ENCODE measurements at places on chromosomes 12 and 14.

- no peak for DNase-seq
Observed at GRCh38 chr14:54194501-54194900, 202.3 kb upstream of the CDKN3 start.

DNA sequence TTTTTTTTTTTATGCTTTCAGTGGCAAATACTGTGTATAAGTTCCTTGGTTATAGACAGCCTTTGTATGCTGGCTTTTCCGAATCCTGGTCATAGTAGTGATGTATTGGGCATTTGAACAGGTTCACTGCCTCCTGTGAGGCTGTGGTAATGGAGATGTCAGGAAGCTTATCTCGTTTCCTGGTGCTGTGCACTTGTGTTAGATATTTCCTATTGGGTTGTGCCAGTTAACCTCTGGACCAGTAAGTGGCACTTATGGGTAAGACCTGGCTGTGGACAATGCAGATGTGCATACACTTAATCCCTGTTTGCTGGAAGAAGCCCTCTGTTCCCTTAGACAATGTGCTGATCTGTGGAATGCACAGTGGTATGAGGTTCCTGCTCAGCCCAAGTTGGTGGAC lies 135.4 kb upstream of the KITLG start:
- DNase-seq, result no peak

DNA sequence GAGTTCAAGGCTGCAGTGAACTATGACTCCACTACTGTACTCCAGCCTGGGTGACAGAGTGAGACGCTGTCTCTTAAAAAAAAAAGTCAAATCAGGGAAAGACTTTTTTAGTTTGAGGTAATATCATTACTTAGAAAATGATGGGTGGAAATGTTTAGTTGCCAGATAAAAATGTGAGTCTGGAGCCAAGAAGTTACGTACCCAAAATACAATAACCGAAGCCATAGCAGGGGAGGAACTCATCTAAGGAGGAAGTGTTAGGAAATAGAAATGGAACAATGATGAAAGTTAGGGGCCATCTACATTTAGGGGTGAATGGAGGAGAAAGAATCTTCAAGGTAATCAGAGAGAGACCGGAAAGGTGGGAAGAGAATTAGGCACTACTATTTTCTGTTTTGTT lies 98.8 kb downstream of the DACT1 start:
- no peak for DNase-seq

- DNase-seq, result no peak
Observed at GRCh38 chr12:3998397-3998796, 125.2 kb upstream of the PARP11 start.

GRCh38 chr12:89936631-89937030 lies 228.0 kb upstream of the ATP2B1 start:
- DNase-seq, result no peak

Measured in HCEC 1CT (cell line).